Stimulated activated CD8-positive, alpha-beta memory T cell treated with anti-CD3 and anti-CD28 coated beads, Interleukin-2, amount 100 ng/mL, for 1 hour (primary cell): ENCODE measurements at places on chromosomes 12 and 14.

- DNase-seq, result no peak
These were observed 5.9 kb downstream of the CD163 start for GRCh38 chr12:7497661-7498060.

GRCh38 chr14:88999137-88999536, 174.7 kb downstream of the TTC8 start:
- DNase-seq, result no peak

GRCh38 chr14:90960818-90961217, 99.6 kb downstream of the RPS6KA5 start:
- DNase-seq, result no peak

- no peak for DNase-seq
These were observed 8.8 kb upstream of the EGLN3 start for GRCh38 chr14:33959692-33960151.

- no peak for DNase-seq
These were observed 5.4 kb downstream of the HSPB8 start for GRCh38 chr12:119183942-119184695.

DNA sequence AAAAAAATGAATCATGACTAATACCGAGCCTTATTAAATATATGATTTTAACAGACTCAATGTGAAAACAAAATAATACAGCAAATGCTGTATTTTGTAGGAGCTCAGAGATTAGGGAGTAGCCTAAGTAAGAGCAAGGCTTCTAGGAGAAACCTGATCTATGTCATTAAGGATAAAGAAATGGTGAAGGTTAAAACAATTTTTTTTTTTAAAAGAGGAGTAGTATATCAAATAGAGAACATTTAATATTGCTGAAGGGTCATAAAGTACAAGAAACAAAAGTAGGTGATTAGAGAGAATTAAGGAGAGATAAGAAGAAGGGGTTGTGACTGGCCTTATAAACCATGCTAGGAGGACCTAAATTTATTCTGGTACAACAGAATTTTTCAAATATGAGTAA, 39.1 kb downstream of the PPP1R12A start:
- no peak for DNase-seq

- DNase-seq, result no peak
These were observed 97.3 kb upstream of the FRMD6 start for GRCh38 chr14:51554339-51554920.

GRCh38 chr12:5745251-5745888, 199.7 kb downstream of the ANO2 start:
- DNase-seq, result no peak

DNA sequence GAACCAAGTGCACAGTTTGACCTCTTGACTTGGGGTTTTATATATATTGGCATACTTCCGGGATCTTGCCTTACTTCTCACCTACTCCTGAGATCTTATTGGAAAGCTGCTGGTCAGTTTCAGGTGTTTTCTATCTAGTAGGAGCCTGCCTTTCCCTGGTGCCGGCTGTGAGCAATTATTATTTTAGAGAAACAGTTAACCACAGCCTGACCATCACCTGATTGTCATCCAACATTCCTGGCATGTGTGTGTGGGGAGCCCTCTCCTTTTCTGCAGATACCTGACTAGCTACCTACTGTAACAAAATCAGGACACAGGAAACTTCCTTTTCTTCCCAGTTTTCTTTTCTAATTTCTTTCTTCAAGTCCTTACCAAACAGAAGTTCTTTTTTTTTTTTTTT, 220.4 kb downstream of the ATP23 start:
- no peak for DNase-seq

DNA sequence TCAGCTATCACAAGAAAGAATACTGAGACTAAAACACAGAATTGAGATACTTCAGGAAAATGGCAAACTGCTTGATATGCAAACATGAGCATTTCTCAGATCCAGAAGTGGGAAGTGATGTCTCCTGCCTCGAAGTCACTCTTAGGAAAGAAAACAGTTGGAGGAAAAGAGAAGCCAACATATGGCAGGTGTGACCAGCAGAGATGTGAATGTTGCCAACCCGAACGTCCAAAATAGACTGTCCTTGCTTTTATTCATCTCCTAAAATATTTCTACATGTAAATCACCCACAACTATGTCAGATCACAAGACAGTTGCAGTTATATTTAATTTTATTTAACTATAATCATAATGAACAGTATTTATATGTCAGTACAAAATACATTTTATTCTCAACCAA, 687.6 kb downstream of the GALC start:
- DNase-seq, result no peak

DNA sequence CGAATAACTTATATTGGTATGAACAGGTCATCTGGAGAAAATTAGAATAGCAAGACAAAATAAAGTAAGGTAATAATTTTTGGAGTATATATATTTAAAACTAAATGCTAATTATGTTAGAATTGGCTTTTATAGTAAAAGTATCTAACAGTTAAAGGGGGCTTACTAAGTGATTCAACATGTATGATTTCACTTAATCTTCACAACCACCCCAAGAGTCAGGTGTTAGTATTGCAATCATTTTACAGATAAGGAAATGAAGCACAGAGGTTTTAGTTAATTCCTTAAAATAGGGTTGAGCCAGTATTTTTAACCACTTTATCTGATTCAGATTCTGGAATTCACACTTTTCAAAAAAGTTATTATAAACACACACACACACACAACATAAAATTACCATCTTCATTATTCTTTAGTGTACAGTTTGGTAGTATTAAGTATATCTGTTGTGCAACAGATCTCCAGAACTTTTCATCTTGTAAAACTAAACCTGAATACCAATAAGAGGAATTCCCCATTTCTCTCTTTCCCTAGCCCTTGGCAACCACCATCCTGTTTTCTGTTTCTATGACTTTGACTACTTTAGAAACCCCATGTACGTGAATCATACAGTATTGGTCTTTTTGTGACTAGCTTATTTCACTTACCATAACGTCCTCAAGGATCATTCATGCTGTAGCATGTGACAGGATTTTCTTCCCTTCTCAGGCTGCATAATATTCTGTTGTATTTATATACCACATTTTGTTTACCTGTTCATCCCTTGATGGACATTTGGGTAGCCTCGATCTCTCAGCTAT, 12.5 kb downstream of the A2M start:
- DNase-seq, result no peak
